Right cardiac atrium (tissue), 5 donors: ENCODE measurements at places on chromosomes 12 and 14. TPM values are rescaled to one million over a fixed set of nuclear protein-coding genes. Genes with fewer than 3 reads are reported as not detected.

- no peak for DNase-seq
These were observed 63.3 kb upstream of the HSPB8 start for GRCh38 chr12:119115296-119115905.

The NDRG2 gene
- 351 TPM for polyA plus RNA-seq

DNA sequence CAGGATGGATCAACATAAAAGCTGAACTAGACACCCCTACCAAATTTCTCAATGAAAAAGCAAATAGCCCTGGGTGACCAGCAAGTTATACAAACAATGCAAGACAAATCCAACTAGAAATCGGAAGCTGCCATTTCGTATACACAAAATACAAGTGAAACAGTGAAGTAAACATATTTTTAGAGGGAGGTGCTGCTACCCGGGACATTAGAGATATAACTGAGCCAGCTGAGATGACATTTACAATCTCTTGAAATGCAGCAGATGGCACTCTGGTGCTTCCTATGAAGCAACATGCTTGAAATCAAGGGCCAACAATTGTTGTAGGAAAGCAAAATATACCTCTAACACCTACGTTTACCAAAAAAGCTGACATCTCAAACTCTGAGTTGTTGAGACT, 25.5 kb downstream of the BDKRB1 start:
- no peak for DNase-seq

GRCh38 chr14:22623047-22623446, 21.1 kb downstream of the OR6J1 start:
- DNase-seq = no peak

DNA sequence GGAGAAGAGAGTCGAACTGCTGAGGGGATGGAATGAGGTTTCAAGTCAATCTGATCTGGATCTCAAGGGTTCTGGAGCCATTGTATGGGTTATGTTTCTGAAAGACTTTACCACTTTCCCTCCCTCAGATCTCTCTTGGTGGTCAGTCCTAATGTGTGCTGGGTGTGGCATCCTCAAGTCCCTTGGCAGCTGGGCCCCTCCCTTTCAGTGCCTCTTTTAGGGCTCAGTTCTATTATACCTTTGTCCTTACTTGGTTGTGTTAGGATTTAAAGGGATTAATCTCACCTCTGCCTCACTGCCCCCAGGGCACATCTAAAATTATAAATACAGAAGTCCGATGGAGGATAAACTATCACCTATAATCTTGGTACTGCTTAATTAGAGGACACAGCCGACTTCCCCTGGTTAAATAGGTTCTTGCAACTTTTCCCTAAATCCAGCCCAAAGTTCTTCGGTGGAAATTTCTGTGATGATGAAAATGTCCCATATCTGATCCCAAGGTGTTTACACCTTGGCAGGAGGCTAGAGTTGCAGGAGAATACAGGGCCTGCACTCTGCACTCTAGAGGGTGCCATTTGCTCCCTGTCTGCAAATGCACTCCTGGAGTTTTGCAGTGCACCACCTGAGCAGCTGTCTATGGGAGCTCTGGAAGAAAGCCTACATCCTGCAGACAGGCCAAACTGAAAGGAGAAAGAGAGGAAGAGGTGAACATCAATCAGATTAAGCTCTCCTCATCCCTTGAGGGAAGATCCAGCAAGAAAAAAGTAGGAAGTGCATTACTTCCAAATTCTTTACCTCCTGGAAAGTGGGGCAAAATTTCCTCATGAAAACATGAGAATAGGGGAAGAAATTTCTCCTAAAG, 106.8 kb downstream of the NUAK1 start:
- no peak for DNase-seq

DNA sequence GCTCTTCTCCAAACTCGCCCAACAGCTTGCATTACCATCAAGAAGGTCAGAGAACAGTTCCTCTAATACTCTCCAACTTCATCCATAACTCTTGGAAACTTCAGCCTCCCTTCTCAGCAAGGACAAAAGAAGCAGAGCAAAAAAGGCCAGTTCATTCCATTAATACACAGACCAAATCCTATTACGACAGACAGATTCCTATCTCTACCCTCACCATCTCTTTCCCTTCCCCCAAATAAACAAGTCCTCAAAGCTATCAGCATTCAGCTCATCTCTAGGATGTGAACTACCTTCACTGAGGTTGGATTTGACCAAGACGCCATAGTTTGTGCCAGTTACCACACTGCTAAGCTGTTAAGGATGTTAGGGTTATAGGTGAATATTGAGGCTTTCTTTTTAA, 25.2 kb downstream of the SINHCAF start:
- DNase-seq = no peak

- no peak for DNase-seq
These were observed 165.2 kb downstream of the VRK1 start for GRCh38 chr14:96962337-96962736.

The IFNG gene
- polyA plus RNA-seq = not detected

DNA sequence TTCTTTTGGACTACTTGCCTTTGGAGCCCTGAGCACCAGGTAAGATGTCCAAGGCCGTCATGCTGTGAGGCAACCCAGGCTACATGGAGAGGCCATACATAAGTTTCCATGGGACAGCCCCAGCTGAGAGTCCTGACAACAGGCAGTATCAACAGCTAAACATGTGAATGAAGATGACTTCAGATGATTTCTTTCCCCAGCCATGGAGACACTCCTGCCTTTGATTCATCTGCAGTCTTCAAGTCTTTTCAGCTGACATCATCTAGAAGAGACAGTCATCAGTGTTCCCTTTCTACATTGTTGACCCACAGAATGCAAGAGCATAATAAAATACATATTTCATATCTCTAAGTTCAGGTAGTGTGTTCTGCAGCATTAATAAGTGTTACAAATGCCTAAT, 398.7 kb downstream of the BTG1 start:
- DNase-seq = no peak

The CEBPE gene
- polyA plus RNA-seq = not detected

- no peak for DNase-seq
These were observed 31.4 kb upstream of the SLC35F4 start for GRCh38 chr14:57897144-57897748.

GRCh38 chr12:41344776-41345470, 156.8 kb downstream of the PDZRN4 start:
- DNase-seq = no peak

DNA sequence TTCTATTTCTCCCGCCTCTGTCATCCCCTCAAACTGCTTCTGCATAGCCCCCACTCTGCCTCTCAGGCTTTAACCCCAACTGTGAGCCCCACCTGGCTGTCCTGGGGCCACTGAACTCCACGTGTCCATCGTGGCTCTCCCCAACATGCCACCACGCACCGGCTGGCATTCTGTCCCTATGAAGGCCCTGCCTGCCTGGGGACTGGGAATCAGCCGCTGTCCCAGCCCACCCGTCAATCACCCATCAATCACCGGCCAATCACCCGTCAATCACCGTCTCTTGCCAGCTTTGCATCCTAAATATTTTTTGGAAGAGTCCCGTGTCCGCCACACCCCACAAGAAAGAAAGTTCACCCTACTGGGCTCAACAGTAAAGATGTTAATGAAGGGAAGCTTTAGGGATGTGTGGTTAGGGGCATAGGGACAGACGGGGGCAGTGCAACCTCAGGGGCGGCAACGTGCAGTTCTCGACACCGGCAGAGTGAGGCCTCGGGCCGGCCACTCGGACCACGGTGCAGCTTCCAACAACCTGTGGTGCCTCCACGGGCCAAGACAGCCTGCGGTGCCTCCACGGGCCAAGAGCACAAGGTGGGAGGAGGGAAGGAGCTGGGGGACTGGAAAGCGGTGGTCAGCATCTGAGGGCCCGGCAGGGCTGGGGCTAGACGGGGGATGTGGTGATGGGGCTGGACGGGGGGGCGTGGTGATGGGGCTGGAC, 85.6 kb downstream of the GALNT9 start:
- DNase-seq = peak; percentile 27

DNA sequence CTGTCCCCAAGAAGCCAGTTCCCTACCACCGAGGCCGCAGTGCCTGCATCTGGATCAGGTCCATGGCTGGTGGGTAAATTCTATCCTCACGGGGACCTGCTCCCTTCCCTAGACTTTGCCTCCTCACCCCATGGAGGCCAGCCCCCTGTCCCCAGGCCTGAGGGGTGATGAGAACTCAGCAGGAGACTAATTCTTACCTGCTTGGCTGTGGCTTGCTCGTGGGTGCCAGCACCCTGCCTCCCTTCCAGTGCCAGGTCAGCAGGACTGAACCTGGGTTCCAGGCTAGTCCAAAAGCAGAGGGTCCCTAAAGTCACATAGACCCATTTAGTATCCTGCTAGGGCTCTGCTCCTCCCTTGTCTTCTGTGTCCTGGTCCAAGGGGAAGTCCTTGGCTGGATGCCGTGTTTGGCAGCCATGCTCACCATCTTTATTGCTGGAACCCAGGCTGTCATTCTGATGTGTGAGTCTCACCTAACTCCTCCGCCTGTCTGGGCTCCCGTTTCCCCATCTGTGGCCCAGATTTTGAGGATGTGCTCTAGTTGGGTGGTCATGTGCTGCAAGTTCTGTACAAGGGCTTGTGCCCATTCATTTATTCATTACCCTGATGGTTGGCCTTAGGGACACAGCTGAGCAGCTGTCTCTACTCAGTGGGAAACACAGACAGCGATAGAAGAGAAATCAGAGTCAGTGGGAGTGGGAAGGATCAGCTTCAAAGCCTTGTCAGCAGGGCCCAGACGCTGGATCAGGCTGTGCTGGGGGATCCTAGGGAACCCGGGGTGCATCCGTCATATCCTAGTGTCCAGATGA, 949 bp downstream of the PLBD2 start:
- DNase-seq = peak; percentile 90

GRCh38 chr14:55248411-55248810, 22.8 kb upstream of the FBXO34 start:
- no peak for DNase-seq

GRCh38 chr14:67766035-67766680, 50.2 kb downstream of the ZFYVE26 start:
- no peak for DNase-seq

GRCh38 chr14:85300107-85300506, 229.8 kb upstream of the FLRT2 start:
- no peak for DNase-seq

- no peak for DNase-seq
These were observed 1.5 kb downstream of the PTPRB start for GRCh38 chr12:70635755-70636154.

DNA sequence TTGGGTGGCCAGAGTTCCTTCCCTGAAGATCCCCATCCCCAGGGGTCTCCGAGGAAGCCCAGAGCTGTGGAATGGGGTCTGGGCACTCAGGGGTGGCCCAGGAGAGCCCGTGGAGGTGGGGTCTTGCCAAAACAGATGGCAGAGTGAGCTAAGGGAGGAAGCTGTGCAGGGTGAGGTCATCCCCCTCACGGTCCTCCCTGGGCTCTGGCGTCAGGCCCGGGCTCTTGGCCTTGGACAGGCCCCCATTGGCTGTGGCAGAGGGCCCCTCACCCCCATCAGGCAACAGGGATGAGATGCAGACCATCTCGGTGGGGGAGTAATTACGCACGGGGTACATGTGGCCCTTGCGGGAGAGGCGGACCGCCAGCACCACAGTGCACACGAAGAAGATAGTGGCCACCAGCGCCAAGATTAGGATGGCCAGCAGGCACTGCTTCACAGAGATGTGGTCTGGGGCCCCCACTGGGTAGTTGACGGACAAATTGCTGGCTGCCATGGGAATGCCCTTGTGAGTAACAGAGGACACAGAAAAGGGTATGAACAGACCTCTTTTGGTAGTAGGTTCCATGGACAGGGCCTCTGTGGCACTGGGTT, 10.7 kb downstream of the SELPLG start:
- DNase-seq = peak; percentile 36

DNA sequence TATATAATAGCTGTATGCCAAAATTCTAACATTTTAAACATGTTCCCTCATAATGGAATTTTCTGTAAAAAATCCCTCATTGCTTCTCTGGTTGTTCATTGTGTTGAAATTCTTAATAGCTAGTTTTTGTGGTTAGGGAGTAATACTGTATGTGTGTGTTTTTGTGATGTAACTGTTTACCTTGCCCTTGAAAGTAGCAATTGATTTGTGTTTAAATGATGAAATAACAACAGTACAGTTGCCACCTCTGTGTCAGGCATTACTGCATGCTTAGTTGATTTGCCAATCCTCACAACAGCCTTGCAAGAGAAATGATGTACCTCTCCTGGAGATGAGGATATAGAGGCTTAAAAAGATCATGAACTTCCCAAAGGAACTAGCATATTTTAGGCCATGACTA, 94.9 kb downstream of the DAAM1 start:
- no peak for DNase-seq

GRCh38 chr12:59122784-59123183, 202.5 kb upstream of the LRIG3 start:
- no peak for DNase-seq

GRCh38 chr12:3219233-3219632, 142.1 kb downstream of the TSPAN9 start:
- peak; percentile 47 for DNase-seq

The KCNH5 gene
- not detected for polyA plus RNA-seq

DNA sequence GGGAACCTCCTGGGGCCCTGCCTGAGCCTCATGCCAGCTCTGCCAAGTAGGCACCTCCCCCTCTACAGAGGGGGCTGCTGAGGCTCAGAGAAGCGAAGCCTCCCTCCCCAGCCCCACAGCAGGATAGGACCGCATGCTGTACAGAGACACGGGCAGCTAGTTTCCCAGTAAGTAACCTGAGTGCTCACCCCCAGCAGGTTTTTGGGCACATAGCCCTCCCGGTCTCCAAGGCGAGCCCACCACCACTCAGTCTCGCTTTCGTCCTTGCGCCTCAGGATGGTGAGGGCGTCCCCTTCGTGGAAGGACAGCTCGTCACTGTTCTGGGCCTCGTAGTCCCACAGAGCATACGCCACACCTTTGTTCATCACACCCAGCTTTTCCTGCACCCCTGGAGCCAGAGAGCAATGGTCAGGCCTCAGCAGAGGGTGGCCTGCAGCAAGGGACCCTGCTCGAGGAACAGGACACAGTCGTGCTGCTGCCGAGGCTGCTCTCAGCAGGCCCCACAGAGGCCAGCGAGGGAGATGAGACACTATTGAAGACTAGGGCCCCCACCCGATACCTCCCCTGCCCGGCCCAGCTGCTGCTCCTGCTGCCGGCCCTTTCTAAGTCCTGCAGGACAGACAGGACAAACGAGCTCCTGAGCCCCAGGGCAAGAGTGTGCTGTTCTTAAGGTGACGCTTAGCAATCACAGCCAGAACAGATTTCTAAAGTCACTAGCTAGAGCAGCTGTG, 20.4 kb downstream of the ZFYVE21 start:
- DNase-seq = no peak

DNA sequence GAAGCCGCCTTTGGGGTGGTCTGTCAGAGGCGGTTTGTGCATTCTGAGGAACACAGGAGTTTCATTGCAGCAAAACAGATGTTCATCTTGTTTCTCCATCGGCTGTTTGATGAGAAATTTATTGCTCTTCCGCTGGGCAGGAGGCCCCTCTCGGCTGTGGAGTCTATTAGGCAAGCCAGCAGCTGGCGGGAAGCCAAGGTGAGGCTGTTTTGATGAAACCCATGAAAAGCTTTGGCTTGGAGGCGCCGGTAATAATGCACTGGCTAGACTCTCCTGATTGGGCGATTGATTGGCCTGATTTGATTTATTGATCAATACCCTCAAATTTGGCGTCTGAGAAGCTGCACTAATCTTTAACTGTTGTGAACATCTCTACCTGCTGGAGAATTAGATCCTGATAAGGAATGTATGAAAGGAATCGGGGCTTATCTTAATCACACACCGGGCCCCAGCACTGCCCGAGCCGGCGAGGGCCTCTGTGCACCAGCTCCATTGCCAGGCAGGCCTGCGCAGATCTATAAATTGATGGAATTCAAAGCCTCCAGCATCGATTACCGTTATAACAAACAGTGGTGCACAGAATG, 187.7 kb downstream of the PHETA1 start:
- peak; percentile 88 for DNase-seq

- no peak for DNase-seq
These were observed 56.9 kb downstream of the OTX2 start for GRCh38 chr14:56753396-56753795.
